ENCODE measurements at places on chromosomes 3 and 15.

- DNase-seq, result no peak
Observed at GRCh38 chr3:136804141-136804540, 14.8 kb upstream of the SLC35G2 start.

- no peak for DNase-seq
Observed at GRCh38 chr15:41487381-41487780, 6.3 kb upstream of the ITPKA start.

DNA sequence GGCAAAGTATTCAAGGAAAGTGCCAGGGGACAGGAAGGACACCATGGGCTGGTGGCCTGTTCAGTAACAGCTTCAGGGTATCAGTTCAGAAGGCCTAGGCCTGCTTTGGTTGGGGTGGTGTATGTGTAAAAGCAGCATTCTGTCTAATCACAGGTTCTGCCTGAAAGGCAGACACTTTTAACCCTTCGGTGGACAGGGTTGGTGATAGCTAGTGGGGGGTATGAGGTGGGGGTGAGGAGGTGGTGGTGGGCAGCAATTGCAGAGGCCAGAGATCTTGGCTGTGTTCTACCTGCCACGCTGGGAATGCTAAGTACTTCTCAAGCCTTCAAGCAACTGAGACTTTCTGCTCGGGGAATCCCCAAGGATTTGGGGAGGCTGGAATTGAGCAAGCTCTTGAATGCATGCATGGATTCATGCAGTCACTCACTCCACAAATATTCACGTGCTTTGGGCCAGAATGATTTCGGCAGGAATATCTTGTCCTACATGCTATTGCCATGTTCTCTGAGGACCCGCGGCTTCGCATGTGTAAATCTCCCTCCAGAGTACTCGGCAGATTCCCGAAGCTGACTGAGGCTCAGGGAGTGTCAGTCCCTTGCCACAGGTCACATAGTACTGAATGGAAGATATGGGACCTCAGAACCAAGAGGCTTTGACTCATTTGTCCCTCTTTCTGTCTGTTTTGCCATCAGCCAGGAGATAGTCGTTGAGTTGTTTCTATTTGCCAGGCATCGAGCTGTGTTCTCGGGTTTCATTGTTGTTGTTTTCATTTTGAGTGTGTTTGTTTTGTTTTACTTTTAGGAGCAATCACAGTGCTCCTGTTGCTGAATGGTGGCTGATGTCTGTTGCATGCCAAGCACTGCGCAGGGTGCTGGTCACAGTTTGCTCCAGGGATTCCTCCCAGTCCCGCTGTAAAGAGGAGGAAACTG lies 65.5 kb downstream of the SMAD3 start:
- DNase-seq, result peak; percentile 95

GRCh38 chr3:197224034-197224444 lies 74.4 kb downstream of the DLG1 start:
- DNase-seq, result peak; percentile 71

GRCh38 chr3:194598771-194599557 lies 34.3 kb downstream of the TMEM44 start:
- peak; percentile 61 for DNase-seq
